ENCODE measurements at places on chromosomes 2 and 18. TPM values are rescaled to one million over a fixed set of nuclear protein-coding genes. Genes with fewer than 3 reads are reported as not detected.

GRCh38 chr2:38187541-38188011, 111.6 kb upstream of the CYP1B1 start:
- no peaks in the 10 kb centered on the region for H3K36me3 ChIP-seq
- H3K27ac ChIP-seq = no peak overlapping the region
- no peak overlapping the region for H3K4me3 ChIP-seq
- H3K4me1 ChIP-seq = peaks cover 2% of the 10 kb centered on the region
- H3K27me3 ChIP-seq = peaks cover 2% of the 10 kb centered on the region

DNA sequence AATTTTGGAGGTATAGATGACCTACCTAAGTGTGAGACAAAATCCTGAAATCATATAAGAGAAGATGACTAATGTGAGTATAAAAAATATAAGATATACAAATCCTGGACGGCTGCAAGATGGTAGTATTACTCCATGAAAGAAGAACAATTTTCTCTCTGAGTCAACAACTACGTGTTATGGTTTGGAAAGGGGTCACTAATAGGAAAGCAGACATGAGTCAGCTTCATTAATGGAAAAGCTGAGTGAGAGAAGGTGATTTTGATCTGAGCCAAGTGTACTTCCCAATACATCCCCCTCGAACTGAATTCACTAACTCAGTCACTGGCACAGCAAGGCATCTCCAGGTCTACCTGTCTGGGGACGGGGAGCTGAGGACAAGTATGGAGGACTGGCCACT, 20.1 kb upstream of the SELENOI start:
- no peak for DNase-seq
- H3K4me1 ChIP-seq = peaks cover 6% of the 10 kb centered on the region
- H3K4me3 ChIP-seq = no peak overlapping the region
- no peak overlapping the region for H3K27ac ChIP-seq

DNA sequence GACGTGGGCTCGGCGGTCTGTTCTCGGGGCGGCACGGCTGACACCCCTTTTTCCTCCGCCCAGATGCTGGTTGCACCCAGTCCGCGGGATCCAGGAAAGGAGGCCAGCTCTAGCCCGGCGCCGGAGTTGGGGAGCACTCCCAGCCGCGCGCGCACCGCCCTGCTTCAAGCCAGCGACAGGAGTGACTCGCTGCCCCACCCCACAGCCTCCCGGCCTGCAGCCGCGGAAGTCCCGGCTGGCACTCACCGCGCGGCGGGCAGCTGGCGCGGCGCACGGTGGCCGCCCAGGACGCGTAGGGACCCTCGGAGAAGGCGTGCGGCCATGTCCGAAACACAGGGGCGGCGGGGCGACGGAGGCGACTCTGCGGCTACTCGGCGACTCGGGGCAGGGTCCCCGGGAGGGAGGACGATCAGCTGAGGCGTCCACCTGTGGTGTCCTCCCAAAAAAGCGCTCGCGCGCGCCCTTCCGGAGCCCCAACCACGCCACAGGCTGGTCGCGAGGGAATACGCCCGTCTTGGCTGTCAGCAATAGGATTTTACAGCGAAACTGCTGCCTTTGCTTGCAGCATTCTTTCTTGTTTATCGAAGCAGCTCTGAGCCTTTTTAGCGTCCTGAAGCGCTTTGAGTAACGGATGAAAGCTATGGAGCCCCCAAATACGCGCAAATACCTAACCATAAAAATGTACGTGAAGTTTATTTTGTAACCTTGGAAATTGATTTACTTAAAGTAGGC, at the start of gene ACADL:
TSS of gene ACADL (minus strand) at position 507 of the 732 bp plus-strand sequence. CDS start at position 323, 184 bp downstream.
- H3K36me3 ChIP-seq = no peaks in the 10 kb centered on the region
- no peaks in the 10 kb centered on the region for H3K4me1 ChIP-seq

- no peaks in the 10 kb centered on the region for H3K36me3 ChIP-seq
- no peak overlapping the region for H3K27ac ChIP-seq
- no peak overlapping the region for H3K4me3 ChIP-seq
- peaks cover 1% of the 10 kb centered on the region for H3K27me3 ChIP-seq
- peaks cover 2% of the 10 kb centered on the region for H3K4me1 ChIP-seq
Observed at GRCh38 chr2:147033044-147033443, 811.8 kb upstream of the ACVR2A start.

DNA sequence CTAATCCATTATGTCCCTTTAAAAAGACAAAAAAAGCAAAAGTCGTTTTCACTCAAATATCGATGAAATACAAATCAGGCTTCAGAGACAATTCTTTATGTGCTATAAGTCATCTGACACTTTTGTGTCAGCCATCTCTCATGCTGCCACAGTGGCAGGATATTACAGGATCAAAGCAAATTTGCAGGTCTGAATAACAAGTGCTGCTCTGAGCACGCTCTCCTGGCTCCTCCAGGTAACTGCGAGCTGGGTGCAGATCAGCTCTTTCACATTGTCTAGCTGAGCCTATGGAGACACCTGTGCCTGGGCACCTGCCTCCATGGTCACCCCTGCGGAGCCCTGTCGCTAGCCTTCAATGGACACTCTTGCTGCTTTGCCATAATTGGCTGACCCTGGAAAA, 250.2 kb upstream of the RAB12 start:
- H3K4me3 ChIP-seq = no peak overlapping the region
- H3K27me3 ChIP-seq = no peaks in the 10 kb centered on the region
- H3K36me3 ChIP-seq = peaks cover 12% of the 10 kb centered on the region
- peaks cover 30% of the 10 kb centered on the region for H3K4me1 ChIP-seq

DNA sequence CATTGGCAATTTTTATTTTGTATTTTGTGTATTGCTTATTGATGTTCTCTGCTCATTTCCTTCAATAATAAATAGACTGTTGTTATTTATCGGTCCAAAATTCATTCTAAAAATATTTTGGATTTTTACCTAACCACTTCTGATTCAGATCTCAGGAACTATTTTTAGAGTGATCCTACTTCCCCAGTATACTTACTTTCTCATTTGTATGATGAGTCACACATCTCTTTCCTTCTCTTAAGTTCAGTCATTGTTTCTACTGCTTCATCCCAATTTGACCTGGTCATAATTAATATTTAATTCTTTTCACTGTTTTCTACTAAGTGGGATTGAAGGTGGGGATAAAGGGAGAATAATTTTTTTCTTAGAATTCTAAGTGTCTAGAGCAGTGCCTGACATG, 75.1 kb downstream of the AGPS start:
- peaks cover 39% of the 10 kb centered on the region for H3K36me3 ChIP-seq
- no peaks in the 10 kb centered on the region for H3K27me3 ChIP-seq

- DNase-seq = no peak
- peaks cover 6% of the 10 kb centered on the region for H3K27me3 ChIP-seq
- H3K27ac ChIP-seq = no peak overlapping the region
- no peak overlapping the region for H3K4me3 ChIP-seq
- H3K36me3 ChIP-seq = peaks cover 4% of the 10 kb centered on the region
Observed at GRCh38 chr2:148794558-148794957, 80.5 kb upstream of the KIF5C start.

- H3K36me3 ChIP-seq = no peaks in the 10 kb centered on the region
- H3K27me3 ChIP-seq = peaks cover 8% of the 10 kb centered on the region
- H3K4me1 ChIP-seq = peaks cover 25% of the 10 kb centered on the region
- H3K27ac ChIP-seq = no peak overlapping the region
- no peak overlapping the region for H3K4me3 ChIP-seq
- no peak for DNase-seq
Observed at GRCh38 chr2:20123871-20124594, 72.6 kb upstream of the LAPTM4A start.

- no peak overlapping the region for H3K4me3 ChIP-seq
- peaks cover 42% of the 10 kb centered on the region for H3K4me1 ChIP-seq
- H3K27ac ChIP-seq = peak overlapping the region; percentile 10
- peaks cover 6% of the 10 kb centered on the region for H3K36me3 ChIP-seq
- H3K27me3 ChIP-seq = peaks cover 6% of the 10 kb centered on the region
Observed at GRCh38 chr2:38598991-38599295, 3.8 kb downstream of the HNRNPLL start.

GRCh38 chr2:216388046-216388884, 16.0 kb upstream of the MARCHF4 start:
- no peak overlapping the region for H3K27ac ChIP-seq
- H3K27me3 ChIP-seq = peaks cover 11% of the 10 kb centered on the region
- no peak for DNase-seq
- H3K36me3 ChIP-seq = no peaks in the 10 kb centered on the region

DNA sequence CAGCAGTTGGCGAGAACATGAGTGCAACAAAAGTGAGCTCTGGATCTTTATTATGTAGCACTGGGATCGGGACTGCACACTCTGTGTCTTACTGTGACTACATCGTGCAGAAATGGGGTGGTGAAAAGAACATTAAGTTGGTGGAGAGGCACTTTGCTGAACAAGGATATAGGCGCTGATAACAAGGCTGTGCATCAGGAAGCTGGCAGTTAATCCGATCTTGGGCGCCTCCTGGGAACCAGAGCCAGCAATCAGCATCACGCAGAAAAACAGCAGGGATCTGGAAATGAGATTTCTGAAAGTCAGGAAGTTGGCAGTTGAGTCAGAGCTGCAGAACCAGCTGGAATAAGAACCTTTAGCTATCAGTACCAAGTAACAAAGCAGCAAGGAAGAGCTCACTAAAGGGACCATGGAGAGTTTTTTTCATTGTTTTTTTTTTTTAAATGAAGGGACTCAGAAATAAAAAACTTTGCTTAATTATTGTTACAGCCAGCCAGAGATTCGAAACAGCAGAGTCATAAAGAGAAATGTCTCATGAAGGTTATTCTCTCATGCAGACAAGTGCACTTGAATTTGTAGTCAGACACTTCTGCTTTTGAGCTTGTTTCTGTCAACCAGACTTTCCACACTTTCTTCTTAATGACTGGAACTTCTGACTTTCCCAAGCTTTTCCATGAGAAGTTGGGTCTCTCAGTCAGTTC, 22.8 kb upstream of the MYO3B start:
- H3K36me3 ChIP-seq = no peaks in the 10 kb centered on the region
- peak; percentile 12 for DNase-seq
- H3K27ac ChIP-seq = peak overlapping the region; percentile 50
- H3K4me3 ChIP-seq = no peak overlapping the region

DNA sequence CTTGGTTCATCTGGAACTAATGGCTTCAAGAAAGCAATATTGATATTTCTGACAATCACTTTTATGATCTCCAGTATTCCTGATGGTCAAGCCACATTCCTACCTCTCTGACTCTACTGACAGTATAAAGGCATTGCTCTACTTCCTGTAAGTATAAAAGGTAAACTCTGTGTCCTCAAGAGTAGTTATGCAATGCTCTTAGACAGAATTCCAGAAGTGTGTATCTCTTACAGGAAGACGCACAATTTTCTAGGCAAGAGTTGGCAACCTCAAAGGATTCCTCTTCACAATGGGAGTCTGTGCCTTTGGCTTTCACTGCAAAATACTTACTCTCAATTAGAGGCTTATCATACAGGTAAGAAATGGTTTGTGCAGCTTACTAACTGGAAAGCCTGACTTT, 100.1 kb downstream of the THADA start:
- no peak overlapping the region for H3K27ac ChIP-seq
- no peak overlapping the region for H3K4me3 ChIP-seq
- no peaks in the 10 kb centered on the region for H3K27me3 ChIP-seq
- no peak for DNase-seq
- H3K36me3 ChIP-seq = peaks cover 8% of the 10 kb centered on the region

GRCh38 chr2:69514406-69514805, 77.2 kb upstream of the NFU1 start:
- peaks cover 4% of the 10 kb centered on the region for H3K27me3 ChIP-seq
- H3K36me3 ChIP-seq = peaks cover 76% of the 10 kb centered on the region
- H3K4me1 ChIP-seq = no peaks in the 10 kb centered on the region
- no peak overlapping the region for H3K27ac ChIP-seq

GRCh38 chr2:199842631-199843395, 8.2 kb downstream of the FTCDNL1 start:
- H3K27ac ChIP-seq = no peak overlapping the region
- H3K36me3 ChIP-seq = no peaks in the 10 kb centered on the region
- H3K27me3 ChIP-seq = no peaks in the 10 kb centered on the region
- no peak for DNase-seq
- no peaks in the 10 kb centered on the region for H3K4me1 ChIP-seq

DNA sequence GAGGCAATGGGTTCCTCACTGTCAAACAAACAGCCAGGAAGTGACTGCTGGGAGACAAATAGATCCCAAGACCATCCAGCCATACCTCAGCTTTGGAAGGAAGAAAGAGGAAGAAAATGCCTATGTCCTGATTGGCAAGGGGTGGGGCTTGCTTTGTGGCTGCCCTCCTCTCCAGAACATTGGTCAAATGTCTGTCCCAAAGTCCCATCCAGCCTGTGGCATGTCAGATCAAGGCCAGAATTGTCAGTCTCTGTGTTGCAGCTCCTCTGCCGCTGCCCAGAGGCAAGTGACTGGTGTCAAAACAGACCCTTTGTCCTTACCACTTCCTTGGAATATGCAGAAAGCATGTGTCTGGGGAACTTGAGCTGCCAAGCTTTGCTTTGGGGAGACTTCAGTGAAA, 63.0 kb upstream of the SMAD2 start:
- H3K36me3 ChIP-seq = no peaks in the 10 kb centered on the region
- no peak for DNase-seq
- peaks cover 5% of the 10 kb centered on the region for H3K27me3 ChIP-seq

- no peaks in the 10 kb centered on the region for H3K27me3 ChIP-seq
- no peaks in the 10 kb centered on the region for H3K36me3 ChIP-seq
- H3K4me1 ChIP-seq = peaks cover 16% of the 10 kb centered on the region
Observed at GRCh38 chr18:32422201-32422600, 48.5 kb downstream of the GAREM1 start.

DNA sequence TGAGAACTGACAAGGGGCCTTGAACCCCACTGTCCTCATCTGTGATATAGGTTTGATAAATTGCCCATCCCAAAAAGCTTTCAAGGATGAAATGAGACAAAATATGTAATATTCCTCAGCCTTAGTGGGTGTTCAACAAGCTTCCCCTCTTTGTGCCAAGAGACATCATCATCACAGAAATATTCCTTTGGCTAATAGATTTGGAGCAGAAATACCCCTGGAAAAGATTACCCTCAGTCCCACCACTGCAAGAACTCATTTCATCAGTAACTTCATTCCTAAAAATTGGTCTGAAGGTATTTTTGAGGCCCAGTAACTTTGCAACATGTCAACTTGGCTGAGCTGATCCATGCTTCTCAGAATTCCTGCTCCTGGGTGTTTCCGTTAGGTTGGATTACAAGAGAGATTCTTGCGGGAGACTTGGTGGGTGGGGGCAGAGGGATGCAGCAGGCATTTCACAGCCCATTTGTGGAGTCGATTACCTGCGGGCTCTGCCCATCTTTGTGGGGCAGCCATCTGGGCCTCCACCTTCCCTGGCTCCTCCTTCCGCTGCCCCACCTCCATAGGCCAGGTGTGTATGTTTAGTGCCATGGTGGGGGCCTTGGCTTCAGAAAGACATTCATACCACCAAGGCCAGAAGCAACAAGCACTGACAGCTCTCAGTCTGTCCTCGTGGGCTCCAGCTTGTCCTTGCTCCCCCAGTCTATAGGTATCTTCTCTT, 263.9 kb downstream of the GLI2 start:
- H3K36me3 ChIP-seq = no peaks in the 10 kb centered on the region
- peaks cover 7% of the 10 kb centered on the region for H3K4me1 ChIP-seq
- no peak overlapping the region for H3K27ac ChIP-seq
- DNase-seq = no peak

Gene SPC25
- total RNA-seq = 6.2 TPM

Gene LHCGR
- not detected for total RNA-seq

Gene CREG2
- total RNA-seq = 23.6 TPM

Gene KIF5C
- total RNA-seq = 50.6 TPM

Gene COBLL1
- 46.6 TPM for total RNA-seq

Gene UGT1A5
- not detected for total RNA-seq

Gene MGAT4A
- total RNA-seq = 7.3 TPM

Gene B4GALT6
- total RNA-seq = 31.6 TPM

Gene CAPG
- total RNA-seq = 76.4 TPM

Gene IL36RN
- total RNA-seq = not detected

Measured in endothelial cell (in vitro differentiated cells).